Upper lobe of right lung (tissue), 1 donor: ENCODE measurements at places on chromosomes 11 and 22. TPM values are rescaled to one million over a fixed set of nuclear protein-coding genes. Genes with fewer than 3 reads are reported as not detected.

OR51A4 gene
- total RNA-seq, result not detected

CEP57 gene
- 33.8 TPM for total RNA-seq

FLRT1 gene
- not detected for total RNA-seq

C22orf31 gene
- total RNA-seq, result not detected

KRTAP5-1 gene
- total RNA-seq, result not detected

MS4A12 gene
- total RNA-seq, result not detected

ISX gene
- total RNA-seq, result not detected

CENATAC gene
- 59.4 TPM for total RNA-seq

F2 gene
- total RNA-seq, result not detected
